ENCODE measurements at places on chromosomes 2 and 18. TPM values are rescaled to one million over a fixed set of nuclear protein-coding genes. Genes with fewer than 3 reads are reported as not detected.

Gene MARS2
- total RNA-seq, result 8.3 TPM

Gene TSPYL6
- total RNA-seq, result not detected

Gene ABCB11
- not detected for total RNA-seq

Gene RAB6C
- not detected for total RNA-seq

Gene SPATS2L
- 65.6 TPM for total RNA-seq

DNA sequence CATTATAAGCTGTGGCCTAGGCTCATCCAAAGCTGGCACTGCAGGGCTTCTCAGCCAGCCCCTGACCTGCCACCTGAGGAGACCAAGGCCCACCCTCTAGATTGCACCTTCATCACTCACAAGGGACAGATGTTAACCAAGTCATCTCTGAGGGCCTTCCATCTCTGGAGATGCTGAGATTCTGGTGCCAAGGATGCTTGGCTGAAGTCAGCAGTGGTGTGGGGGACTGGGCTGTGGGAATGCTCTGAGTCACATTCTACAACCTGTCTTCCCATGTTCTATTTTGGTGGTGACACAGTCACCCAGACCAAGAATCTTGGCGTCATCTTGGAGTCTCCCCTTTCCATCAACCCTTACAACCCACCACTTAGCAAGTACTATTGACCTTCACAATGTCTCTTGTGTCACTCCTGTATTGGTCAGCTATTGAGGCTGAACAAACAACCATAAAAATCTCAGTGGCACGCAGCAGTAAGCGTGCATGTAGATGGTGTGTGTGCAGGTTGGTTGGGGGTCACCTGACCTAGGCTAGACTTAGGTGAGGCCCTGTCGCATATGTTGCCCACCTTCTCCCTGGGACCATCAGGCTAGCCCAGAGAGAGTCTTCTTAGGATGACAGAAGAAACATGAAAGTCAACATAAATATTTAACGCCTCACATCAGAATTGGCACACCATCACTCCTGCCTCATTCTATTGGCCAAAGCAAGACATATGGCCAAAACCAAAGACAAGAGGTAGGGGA is 135.0 kb downstream of the SMAD7 start:
- no peaks in the 10 kb centered on the region for H3K27me3 ChIP-seq
- DNase-seq, result peak; percentile 52
- H3K4me3 ChIP-seq, result no peak overlapping the region

GRCh38 chr2:176560296-176560695 is 291.1 kb downstream of the MTX2 start:
- no peak overlapping the region for H3K4me3 ChIP-seq
- no peak overlapping the region for H3K27ac ChIP-seq
- DNase-seq, result no peak
- H3K4me1 ChIP-seq, result no peaks in the 10 kb centered on the region

DNA sequence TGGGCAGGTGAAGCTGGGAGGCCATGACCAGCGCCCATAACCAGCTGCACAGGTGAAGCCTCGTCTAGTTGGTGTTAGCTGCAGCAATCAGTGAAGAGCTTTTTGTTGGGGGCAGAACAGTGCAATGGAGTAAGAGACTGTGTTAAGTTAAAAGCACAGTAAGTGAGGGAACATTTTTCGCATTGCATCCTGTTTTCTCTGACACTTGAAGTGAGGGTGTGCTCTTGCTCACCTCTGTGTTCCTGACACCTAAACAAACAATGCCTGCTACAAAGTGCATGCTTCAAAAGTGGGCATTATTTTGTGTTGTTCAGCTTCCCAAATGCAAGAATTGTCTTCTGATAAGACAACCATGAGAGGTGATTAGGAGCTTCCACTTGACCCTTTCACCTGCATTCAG is 324.0 kb upstream of the ACVR2A start:
- no peaks in the 10 kb centered on the region for H3K27me3 ChIP-seq
- H3K4me1 ChIP-seq, result no peaks in the 10 kb centered on the region
- no peak for DNase-seq
- H3K36me3 ChIP-seq, result no peaks in the 10 kb centered on the region

GRCh38 chr2:191845876-191846514 is 893 bp downstream of the CAVIN2 start:
- peaks cover 38% of the 10 kb centered on the region for H3K4me1 ChIP-seq
- DNase-seq, result no peak
- no peaks in the 10 kb centered on the region for H3K27me3 ChIP-seq
- no peaks in the 10 kb centered on the region for H3K36me3 ChIP-seq
- peak overlapping the region; percentile 68 for H3K27ac ChIP-seq

DNA sequence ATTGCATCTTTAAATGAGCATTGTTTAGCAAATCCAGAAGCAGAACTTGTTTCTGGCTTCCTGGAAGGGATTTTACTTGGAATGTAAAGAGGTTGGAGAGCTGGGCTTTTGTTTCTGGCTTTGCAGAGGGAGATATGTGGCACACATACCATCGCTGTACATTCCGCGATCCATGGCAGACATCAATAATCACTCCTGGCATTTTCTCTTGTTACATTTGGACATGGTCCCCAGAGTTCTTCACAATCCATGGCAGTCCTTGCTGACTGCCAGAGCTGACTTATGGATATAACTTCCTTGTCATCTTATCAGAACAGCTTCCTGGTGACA is 445.6 kb upstream of the SPRED2 start:
- H3K4me1 ChIP-seq, result peaks cover 17% of the 10 kb centered on the region
- no peaks in the 10 kb centered on the region for H3K36me3 ChIP-seq
- H3K27me3 ChIP-seq, result no peaks in the 10 kb centered on the region
- no peak overlapping the region for H3K27ac ChIP-seq
- no peak overlapping the region for H3K4me3 ChIP-seq
- no peak for DNase-seq

DNA sequence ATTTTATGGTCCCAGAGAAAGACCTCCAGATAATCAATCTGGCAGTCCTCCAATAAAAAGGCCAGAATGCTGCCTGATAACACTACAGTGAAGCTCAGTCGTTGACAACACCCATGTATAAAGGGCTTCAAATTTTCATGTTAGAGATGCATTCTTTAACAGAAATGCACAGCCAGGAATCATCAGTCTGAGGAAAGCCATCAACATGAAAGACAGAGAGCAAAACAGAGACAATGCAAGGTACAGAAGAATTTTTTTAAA is 13.8 kb downstream of the BABAM2 start:
- no peak overlapping the region for H3K4me3 ChIP-seq
- H3K36me3 ChIP-seq, result no peaks in the 10 kb centered on the region
- no peaks in the 10 kb centered on the region for H3K27me3 ChIP-seq
- DNase-seq, result no peak
- no peaks in the 10 kb centered on the region for H3K4me1 ChIP-seq

GRCh38 chr2:143903172-143903856 is 616.6 kb downstream of the ZEB2 start:
- H3K27ac ChIP-seq, result no peak overlapping the region
- H3K4me3 ChIP-seq, result no peak overlapping the region
- no peaks in the 10 kb centered on the region for H3K36me3 ChIP-seq
- no peak for DNase-seq
- peaks cover 14% of the 10 kb centered on the region for H3K4me1 ChIP-seq

DNA sequence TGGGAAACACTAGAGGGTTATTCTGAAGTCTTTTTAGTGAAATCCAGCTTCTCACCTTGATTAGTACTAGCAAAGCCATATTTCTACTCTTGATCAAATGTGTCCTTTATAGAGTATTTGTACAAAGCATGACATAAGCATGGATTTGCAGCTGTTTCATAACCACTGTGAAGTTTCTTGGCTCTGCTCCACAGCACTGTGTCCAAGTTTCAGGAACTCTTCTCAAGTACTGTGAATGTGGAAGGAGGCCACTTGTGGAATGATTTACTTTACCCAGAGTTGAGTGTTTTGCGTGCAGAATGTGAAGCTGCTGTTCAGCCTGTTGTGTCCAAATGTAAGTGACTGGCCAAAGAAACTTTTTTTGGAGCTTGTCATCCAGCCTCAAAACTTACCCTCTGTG is 16.2 kb upstream of the MAPRE2 start:
- no peak for DNase-seq
- peaks cover 23% of the 10 kb centered on the region for H3K4me1 ChIP-seq
- no peak overlapping the region for H3K4me3 ChIP-seq
- no peaks in the 10 kb centered on the region for H3K36me3 ChIP-seq

DNA sequence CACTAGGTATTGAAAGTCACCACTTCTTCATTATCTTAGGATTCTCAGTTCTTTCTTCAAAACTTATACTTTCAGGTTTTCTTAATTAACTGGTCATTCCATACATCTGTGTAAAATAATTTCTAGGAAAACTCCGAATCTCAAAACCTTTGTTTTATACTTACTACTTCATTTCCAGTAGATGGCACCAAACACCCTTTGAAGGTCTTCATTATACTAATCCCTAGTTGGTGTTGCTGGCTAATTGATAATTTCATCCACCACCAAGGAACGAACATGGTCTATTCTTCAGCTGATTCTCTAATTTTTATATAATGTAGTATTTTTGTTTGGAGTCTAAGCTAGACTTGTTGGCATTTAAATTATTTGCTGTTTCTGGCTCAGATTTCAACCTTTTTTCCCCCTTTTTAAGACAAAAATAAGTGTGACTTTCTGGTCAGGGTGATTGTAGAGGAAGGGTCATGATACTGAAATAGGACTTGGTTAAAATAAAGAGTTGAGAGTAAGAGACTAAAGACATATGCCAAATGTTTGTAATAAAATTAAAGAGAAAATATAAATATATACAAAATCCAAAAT is 2.8 kb upstream of the MXD1 start:
- peaks cover 23% of the 10 kb centered on the region for H3K4me1 ChIP-seq
- no peak overlapping the region for H3K4me3 ChIP-seq
- DNase-seq, result no peak
- no peaks in the 10 kb centered on the region for H3K27me3 ChIP-seq
- peak overlapping the region; percentile 99 for H3K27ac ChIP-seq

DNA sequence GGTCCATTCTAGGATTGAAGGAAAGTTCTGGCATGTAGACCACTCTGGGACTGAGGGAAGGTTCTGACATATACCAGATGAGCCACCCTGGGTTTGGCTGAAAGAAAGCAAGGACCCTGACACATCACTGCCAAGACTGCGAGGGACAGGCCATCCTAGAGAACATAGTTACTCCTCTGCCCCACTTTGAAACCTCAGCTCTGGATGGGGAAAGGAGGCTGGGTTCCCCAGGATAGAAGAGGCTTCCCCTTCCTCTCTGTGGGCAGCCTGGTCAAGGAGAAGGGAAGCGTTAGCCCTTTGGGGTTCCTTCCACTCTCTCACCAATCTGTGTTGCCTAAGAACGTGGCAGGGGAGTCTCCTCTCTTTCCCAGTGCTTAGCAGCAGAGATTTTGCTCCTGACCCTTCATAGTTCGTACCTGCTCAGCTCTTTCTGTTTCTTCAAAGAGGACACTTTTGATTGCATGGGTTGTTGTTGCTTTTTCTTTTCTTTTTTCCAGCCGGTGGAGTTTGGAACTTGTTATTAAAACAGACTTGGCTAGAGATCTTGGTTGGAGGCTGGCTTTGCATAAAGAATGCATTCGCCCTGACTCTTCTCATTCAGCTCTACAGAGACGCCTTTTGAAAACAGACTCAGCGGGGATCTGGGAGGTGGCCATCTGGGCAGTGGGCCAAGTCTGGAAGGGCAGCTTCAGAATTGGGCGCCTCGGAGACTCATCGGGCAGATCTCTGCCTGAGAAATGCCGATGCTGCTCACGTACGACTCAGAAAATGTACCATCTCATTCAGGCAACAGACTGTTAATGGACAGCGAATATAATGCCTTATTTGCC is 166.1 kb downstream of the CLIP4 start:
- no peaks in the 10 kb centered on the region for H3K36me3 ChIP-seq
- H3K4me3 ChIP-seq, result no peak overlapping the region
- no peak overlapping the region for H3K27ac ChIP-seq
- no peaks in the 10 kb centered on the region for H3K4me1 ChIP-seq
- H3K27me3 ChIP-seq, result no peaks in the 10 kb centered on the region

All from vagina (tissue), 2 donors.